ENCODE measurements at places on chromosomes 1 and 21.

DNA sequence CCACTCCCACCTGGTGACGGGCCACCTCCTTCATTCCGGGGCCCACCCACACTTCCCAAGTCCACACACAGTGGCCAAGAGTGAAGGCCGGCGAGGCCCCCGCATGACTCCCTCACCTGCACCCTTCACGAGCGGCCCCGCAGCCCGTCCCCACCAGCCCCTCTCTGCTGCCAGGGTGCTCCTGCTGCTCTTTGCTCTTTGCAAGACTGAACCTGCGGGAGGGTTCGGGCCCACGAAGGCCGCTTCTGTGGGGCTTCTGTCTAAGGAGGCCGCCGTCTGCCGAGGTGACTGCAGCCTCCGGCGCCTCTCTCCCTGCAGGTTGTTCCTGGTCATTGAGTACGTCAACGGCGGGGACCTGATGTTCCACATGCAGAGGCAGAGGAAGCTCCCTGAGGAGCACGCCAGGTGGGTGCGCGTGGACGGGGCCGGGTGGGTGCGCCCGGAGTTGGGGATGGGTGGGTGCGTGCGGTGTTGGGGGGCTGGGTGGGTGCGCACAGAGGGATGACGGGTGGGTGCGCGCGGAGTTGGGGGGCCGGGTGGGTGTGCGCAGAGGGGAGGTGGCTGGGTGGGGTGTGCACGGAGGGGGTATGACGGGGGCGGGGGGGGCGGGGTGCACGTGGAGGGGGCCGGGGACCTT, 25.3 kb downstream of the FAAP20 start:
- DNase-seq: no peak

- DNase-seq: no peak
These were observed 8.5 kb upstream of the CD58 start for GRCh38 chr1:116579259-116579875.

GRCh38 chr1:41741244-41741643, 177.5 kb downstream of the HIVEP3 start:
- no peak for DNase-seq

DNA sequence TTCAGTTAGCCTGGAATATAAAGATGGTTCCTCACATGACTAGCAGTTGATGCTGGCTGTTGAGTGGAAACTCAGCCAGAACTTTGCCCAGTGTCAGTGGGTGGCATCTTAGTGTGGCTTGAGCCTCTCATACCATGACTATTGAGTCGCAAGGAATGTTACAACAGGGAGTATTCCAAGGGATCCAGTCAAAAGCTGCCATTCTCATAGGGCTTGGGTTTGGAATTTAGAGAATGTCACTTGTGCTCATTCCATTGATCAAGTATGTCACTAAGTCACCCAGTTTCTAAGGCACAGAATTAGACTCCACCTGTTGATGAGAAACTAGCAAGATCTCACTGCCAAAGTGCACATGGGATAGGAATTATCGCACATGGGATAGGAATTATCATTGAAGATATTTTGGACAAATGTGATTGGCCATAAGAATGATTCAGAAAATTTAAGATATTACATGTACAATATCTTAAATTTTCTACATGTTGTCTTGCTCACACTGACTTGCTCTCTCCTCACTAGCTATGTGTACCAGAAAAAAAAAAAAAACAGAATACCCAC, 1290.7 kb upstream of the ADGRL2 start:
- DNase-seq: no peak

DNA sequence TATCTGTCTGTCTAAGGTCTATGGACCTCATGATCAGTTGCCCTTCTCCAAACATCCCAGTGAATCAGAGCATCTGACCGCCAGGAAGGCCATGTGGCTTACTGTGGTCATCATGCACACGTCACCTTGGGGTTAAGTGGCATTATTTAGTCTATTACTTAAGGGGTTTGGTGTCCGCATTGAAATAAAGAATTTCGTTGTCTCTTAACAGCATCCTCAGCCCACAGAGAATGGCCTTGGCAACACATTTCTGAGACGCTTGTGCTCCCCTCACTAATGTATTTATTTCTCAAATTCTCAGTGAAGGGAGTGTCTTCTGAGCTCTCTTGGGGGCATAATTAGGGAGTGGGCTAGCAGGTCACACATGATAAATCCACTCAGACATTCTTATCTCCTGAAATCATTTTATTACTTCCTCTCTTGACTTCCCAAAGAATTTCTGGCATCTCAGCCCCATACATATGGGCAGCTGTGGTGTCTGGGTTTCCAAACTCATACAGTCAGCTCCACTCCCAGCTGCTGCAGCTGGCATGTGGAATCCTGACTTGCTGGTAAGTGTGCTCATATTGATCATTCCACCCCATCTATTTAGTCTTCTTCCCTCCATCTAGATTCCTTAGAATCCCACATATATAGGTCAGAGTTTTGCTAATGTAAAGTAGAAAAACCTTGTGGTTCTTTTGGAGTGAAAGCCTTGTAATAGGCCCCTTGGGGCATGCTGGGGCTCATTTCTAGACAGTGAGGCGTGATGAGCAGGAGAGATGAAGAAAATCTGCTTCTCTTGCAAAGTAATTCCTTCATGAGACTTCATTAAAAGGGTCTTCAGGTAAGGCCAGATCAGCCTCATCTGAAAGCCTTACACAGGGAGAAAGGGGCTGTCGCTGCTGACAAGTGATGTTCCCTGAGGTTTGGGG, 110.5 kb downstream of the HHAT start:
- DNase-seq: no peak

- no peak for DNase-seq
These were observed 1476.2 kb downstream of the MRPL39 start for GRCh38 chr21:24131056-24131455.

DNA sequence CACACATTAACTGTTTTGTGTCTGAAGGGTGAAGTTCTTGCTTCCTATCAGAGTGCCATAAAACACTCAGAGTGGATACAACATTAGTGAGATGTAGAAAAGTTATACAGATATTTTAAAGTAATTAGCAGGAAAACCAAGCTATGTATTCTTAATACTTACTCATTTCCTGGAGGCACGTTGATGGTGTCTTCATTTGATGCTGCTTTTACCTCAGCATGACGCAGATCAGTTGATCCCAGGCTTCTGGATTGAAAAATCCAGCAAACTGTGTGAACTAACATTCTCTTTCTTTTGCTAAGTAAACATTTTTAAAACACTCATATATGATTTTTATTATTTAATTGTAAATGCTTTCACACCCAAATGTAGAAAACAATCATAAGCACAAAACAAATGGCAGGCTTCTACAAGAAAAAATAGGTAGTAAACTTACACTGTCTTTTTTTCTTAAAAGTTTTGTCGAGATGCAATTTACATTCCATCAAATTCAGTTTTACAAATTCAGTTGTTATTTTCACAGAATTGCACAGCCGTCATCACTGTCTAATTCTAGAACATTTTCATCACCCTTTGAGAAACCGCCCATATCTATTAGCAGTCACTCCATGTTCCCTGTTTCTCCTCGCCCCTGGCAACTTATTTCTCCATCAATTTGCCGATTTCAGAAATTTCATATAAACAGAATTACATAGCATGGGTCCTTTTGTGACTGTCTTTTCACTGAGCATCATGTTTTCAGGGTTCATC, 198.9 kb downstream of the LRRC7 start:
- no peak for DNase-seq

DNA sequence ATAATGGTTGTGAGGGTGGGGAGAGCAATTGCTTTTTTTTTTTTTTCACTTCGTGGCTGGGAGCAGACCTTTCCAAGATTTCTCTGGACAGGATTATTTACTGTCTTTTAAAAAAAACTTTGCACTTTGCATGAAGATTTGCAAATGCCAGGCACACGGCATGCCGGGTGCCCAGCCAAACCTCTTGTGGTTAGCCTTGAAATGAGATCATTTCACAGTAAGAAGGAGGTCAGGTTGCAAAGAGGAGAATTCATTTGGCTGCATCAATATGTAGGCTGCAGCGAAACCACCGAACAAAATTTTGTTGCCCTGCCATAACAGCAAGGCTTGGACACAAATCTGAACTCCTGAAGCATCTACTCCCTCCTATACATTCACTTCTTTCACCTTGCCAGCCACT, 36.5 kb upstream of the KCND3 start:
- no peak for DNase-seq

DNA sequence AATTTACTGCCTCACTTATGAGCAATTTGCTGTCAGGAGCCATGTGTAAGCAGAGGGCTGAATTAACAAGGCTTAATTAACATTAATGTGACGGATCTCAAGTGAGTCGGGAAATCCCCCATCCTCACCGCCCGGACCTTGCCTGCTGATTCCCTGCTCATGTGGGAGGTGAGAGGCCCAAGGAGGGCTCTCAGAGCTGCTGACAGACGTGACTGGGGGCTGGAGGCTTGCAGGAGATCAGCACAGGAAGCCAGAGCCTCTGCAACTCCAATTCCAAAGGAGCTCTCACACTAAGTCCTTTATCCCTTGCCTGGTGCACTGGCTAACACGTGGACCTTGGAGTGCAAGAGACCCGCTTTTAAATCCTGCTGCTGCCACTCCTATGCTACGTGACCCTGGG, 19.4 kb downstream of the LRP8 start:
- no peak for DNase-seq

DNA sequence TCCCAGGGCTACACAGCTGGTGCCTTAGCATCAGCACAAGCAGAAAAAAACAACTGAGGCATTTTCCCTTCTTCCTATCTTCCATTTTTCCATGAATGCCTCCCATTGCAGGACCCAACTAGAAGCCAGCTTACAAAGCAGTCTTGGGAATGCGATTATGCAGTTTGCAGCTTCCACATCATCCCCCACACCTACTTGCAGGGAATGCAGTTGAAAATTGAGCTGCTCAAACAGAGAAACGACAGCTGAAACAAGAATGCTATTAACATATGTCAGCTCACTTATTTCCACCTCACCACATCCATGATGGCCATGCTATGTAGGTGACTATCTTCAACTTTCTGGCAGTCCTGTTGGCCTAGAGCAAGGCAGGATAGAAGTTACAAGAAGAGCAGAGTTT, 150.6 kb upstream of the KCTD3 start:
- no peak for DNase-seq

DNA sequence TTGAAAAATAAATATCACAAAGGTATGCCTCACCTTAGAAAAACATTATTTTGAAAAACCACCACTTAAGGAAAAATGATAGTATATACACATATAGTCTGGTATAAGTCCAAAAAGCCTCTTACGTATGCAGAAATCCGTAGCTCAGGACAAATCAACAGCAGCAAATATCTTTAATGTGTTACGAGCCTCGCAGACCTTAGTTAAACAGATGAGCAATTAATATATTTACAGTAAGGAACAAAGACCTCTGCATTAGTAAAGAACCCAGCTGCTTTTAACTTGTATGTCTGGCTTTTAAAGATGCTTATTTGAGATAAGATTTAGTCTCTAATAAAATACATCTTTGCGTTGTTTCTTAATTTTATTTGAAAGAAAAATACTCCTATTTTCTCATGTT, 79.9 kb upstream of the CHRM3 start:
- no peak for DNase-seq

GRCh38 chr1:56468518-56468917, 110.8 kb downstream of the PLPP3 start:
- no peak for DNase-seq

- DNase-seq: peak; percentile 85
These were observed 1344.7 kb downstream of the NCAM2 start for GRCh38 chr21:22342889-22343288.

DNA sequence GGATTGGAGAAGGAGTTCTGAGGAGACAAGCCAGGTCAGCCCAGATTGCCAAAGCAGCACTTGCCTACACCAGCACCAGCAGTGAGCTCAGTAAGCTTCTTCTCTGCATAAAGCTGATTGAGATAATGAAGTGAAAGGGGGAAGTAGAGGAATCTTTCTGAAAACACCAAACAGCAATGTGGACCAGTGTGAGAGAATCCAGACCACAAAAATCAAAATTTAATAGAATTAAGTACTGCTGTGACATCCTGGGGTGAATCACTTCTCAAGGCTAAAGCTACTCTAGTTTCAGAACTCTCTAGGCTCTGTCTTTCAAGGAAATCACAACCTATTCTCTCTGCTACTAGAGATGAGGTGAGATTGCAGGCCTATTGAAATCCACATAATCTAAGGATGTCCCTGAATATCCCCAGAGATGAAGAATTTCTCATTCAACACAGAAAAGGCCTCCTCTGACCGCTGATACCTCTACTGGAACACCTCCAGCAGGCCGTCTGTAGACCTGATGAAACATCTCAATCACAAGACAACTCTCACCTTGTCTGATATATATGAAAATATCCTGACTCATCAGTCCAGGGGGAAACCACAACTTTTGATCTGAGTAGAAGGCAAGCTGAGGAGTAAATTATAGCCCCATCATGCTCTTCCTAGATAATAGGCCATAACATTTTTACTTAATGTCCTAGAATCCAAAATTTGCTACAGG, at the start of gene FCRL4:
Gene FCRL4, minus strand, starts transcription at position 127 of the 709 bp plus-strand sequence. CDS start 141 bp downstream, outside the sequence.
- no peak for DNase-seq

- DNase-seq: no peak
These were observed 7.1 kb upstream of the ACTA1 start for GRCh38 chr1:229440851-229441537.

GRCh38 chr21:38918607-38919346, 113.0 kb downstream of the ETS2 start:
- DNase-seq: no peak

DNA sequence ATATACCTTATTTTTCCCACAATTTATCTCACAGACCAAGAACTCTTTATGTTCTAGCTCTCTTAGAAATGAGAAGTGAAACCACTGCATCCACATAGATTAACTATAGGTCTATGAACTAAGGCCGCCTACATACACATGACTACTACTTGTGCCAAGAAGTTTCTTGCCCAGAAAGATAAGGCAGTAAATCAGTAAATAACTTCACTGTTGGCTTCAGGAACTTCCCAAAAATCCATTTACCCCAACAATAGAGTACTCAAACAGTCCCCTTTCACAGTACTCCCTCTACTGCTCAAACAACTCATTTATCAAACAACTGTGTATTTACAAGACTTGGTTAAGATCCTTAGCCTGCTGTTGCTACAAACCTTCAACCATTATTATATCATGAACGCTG, 96.5 kb downstream of the NME7 start:
- DNase-seq: no peak

GRCh38 chr1:203555511-203556046, 61.6 kb downstream of the OPTC start:
- no peak for DNase-seq

DNA sequence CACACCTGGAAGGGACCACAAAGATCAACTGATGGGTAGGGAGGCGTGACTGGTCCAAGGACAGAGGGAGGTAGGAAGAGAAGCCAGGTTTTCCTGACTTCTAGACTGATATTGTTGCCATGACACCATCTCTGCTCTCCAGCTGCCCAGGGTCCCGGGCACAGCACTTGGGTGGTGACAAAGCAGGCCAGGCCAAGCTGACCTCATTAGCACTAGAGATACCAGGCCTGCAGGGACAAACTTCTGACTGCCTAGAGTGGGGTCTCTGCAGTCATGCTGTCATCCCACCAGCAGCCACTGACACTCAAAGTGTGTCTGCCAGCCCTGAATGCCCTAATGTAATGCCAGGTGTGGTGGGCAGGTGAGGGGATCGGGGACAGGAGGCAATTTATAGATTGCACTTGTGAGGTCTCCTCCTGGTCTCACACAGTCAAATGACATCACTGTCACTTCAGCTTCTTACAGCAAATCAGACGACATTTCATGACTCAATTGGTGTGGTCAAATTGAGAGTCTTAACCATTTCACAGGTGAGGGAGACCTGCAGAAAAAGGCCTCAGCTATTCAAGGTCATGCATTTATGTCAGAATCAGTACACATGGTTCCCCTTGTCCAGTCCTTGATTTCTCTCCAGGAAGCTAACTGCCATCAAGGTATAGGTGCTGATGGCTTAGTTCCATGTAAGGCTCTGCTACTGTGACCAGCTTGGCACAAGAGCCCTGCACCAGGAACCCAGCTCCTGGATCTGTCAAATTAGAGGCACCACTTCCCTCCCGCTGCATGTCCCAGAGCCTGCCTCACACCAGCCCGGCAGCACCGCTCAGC, 2.7 kb downstream of the SLC9A1 start:
- no peak for DNase-seq
